ENCODE measurements at places on chromosomes 11 and 22.

DNA sequence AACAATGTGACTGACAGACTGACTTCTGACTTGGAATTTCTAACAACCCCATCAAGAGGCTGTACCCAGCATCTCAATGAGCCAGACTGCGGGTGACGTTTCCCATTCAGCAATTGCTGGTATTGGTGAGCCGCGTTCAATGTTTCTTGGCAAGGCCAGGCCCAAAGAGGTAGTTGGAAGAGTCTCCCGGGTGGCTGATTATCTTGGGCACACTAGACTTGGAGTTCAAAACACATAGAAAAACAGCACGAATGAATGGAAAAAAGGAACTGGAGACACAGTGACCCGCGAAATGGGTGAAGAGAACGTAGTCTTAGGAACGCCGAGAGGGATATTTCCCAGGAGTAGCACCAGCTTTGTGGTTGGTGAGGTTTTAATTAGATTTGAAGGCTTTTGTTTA lies 115.7 kb downstream of the RPS6KA4 start:
- DNase-seq, result no peak

- DNase-seq, result no peak
Measured at GRCh38 chr11:64810891-64811272, 531 bp upstream of the MEN1 start.

GRCh38 chr22:38758276-38758945 lies 2.6 kb upstream of the SUN2 start:
- peak; percentile 44 for DNase-seq

- DNase-seq, result no peak
Measured at GRCh38 chr11:57083641-57084385, 95.1 kb downstream of the OR5AK2 start.
